ENCODE measurements at places on chromosomes 1 and 21. TPM values are rescaled to one million over a fixed set of nuclear protein-coding genes. Genes with fewer than 3 reads are reported as not detected.

DNA sequence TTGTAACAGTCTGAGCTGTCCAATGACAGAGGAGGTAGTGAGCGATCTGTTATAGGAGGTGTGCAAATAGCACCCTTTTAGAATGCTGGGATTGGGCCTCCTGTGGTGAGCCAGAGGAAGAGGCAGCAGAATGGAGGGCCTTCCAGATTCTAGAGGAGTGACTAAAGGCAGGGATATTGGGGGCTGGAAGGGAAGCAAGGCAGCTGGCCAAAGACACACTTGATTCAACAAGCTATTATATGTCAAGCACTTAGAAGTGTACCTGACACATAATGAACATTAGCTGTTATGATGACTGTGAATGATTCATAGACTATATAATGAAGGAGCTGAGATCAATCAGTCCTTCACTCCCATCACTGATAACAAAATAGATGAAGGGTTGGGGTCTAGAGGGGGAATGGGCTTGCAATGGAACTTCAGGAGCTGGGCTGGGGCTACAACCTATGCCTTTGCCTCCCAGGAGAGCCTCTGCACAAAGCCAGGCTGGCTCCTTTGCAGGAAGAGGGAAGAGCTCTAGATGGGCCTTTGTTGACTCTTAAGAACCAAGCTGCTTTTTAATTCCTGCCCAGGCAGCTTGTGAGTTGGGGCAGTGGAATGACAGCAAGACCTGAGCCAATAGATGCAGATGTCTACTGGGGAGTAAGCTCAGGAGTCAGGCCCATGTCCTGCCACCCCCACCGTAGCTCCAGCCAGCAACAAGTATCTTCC is 2.3 kb upstream of the MKNK1 start:
- DNase-seq, result no peak

Gene FAM72B
- total RNA-seq, result 1.1 TPM

DNA sequence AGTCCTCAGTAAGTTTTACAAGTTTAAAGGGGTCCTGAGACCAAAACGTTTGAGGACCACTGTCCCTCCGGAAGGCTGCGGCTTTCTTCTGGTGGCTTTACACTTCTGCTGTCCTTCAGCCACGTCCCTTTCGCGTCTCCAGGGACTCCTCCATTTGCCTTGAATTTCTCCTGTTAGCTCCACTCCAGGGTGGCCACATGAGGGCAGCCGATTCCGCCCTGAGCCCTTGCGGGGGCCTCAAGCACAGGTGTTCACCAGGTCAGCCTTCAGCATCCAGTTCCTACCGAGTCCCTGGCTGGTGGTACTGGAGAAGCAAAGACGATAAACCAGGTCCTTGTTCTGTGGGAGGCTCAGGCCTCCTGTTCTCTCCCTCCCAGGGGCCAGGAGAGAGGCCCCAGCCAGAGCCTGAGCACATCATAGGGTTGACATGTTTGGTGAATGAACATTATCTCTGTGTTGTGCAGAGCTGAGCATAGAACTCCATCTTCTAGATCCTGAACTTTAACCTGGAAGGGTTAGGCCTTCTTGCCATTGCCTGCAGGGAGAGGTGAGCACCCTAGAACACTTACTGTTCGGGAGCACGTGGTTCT is 27.4 kb upstream of the COQ8A start:
- peak; percentile 57 for DNase-seq

DNA sequence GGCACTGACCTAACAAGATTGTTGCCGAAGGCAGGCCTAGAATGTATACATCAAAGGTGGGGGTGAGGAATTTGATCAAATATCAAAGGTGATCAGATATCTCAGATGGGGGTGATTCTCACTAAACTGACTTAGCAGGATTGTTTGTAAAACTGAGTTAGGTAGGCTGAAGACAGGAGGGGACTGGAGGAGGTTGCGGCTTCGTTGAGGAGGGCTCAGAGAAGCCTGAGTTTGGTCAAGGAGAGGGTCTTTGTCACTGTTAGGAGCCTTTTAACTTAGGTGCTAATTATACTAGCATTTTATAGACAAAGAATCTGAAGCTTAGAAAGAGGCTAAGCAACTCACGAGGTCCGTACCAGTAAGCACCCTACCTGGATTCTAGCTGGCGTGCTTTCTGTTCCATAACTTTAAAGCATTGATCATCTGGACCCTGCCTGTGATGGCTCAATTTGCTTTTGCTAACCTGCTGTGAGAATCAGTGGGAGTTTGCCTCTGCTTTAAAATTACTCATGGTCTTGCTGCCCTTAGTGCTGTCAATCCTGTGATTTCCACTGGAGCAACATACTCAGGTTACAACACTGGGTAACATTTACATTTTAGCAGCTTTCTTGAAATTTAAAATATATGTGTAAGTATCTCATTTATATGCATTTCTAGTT is 49.8 kb downstream of the ITSN1 start:
- no peak for DNase-seq

- DNase-seq, result no peak
Measured at GRCh38 chr1:12566484-12567287, 51.3 kb downstream of the DHRS3 start.

DNA sequence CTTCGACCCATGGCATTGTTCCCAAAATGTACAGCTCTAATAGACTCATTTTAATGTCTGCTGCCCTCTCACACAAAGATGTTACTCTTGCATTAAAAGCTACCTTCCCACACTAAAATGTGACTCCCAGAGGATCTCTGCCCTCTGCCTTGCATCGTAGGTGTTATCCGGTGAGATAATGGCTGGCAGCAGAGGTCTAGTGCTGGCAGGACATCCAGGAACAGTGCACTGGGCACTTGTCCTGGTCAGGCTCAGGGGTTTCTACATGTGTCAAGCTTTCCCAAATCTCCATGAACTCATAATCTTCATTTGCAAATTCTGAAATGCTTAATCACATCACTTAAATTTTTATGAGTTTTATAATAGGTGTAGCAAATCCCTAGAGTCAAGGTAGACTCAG is 310.6 kb downstream of the LRRIQ3 start:
- no peak for DNase-seq

- no peak for DNase-seq
Measured at GRCh38 chr1:17023102-17023501, 11.4 kb upstream of the ATP13A2 start.

DNA sequence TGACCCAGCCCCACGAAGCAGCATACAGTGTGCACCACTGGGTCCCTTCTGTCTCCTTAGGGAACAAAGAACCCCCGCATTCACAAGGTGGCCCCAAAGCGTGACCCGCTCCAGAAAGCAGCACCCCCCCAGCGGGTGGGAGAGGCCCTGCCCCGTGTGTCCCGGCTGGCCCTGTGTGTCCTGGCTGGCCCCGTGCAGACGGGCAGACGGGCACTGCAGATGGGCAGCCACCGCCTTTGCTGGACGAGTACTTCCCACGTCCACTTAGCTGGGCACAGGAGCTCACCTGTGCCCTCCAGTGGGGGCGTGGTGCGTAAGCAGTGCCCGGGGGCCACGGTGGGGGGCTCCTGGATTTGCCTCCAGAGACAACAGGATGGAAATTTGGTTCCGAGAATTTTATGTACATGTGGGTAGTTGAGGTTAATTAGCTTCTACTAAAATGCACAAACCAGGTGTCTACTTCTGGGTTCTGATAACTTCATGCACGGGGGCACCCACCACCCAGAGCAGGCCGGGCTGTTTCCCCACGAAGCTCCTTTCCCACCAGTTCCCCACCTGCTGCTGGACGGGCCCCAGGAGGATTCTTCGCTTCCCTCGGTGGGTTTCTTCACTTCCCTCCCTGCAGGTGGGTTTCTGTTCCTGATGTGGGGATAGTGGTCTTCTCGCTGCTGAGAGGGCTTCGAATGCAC is 33.2 kb upstream of the SLC19A1 start:
- DNase-seq, result no peak

GRCh38 chr1:9651565-9652378 is at the start of gene PIK3CD:
PIK3CD (plus strand) TSS chr1:9651731; CDS start chr1:9710456, 58,725 bp downstream.
- DNase-seq, result peak; percentile 59

Gene FMN2
- total RNA-seq, result 2.0 TPM

DNA sequence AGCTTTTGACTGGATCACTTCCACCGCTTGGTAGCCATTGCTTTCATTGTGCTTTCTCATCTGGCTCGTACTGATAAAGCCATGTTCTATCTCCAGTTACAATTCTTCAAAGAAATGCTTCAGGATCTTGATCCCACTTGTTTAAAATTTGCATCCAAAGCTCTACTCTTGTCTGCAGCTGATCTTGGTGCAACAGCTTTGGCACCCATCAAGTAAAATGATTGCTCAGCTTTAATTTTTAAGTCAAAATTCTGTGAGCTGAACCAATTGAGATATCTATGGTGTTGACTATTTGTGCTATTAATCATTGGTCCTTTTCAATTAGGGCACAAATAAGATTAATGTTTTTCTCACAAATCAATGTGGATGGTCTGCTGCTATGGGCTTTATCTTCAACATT is 54.8 kb upstream of the DUSP10 start:
- no peak for DNase-seq

GRCh38 chr1:85617633-85618100 is 37.1 kb downstream of the CCN1 start:
- DNase-seq, result no peak

- no peak for DNase-seq
Measured at GRCh38 chr1:116628448-116628847, 39.1 kb downstream of the IGSF3 start.

- peak; percentile 90 for DNase-seq
Measured at GRCh38 chr1:40806731-40807695, 23.4 kb downstream of the KCNQ4 start.

GRCh38 chr21:35825370-35826353 is 234.7 kb downstream of the SETD4 start:
- no peak for DNase-seq

Gene FOXO6
- 1.4 TPM for total RNA-seq

Gene SPRR1A
- not detected for total RNA-seq

GRCh38 chr1:95145493-95145892 is 28.3 kb downstream of the TLCD4 start:
- DNase-seq, result no peak

Gene KDF1
- 9.3 TPM for total RNA-seq

DNA sequence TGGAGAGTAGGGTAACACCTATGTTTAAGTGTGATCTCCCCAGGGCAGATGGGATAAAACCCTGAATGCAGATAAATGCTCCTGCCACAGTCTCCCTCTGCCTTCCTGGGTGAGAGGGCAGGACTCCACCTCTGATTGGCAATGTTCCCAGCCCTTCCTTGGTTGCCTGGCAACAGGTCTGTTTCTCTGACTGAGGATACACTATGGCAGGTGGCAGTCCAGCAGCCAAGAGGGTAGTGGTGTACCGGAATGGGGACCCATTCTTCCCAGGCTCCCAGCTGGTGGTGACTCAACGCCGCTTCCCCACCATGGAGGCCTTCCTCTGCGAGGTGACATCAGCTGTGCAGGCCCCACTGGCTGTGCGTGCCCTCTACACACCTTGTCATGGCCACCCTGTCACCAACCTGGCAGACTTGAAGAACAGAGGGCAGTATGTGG is at the start of gene DCDC2B:
DCDC2B (plus strand) TSS at position 199 of the 438 bp plus-strand sequence; CDS start at position 204, 5 bp downstream.
- peak; percentile 64 for DNase-seq

DNA sequence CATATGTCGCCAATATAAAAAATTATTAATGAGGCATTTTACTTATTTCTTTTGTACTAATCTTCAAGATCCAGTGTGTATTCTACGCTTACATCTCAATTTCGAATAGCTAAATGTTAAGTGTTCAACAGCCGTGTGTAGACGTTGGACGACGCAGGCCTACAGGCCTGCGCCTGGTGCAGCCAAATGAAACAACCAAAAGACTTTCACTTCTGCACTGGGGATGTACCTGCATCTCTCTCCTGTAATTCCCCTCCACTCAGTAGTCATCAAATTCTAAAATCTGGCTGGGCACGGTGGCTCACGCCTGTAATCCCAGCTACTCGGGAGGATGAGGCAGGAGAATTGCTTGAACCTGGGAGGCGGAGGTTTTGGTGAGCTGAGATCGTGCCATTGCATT is 76.8 kb upstream of the HNRNPU start:
- no peak for DNase-seq

DNA sequence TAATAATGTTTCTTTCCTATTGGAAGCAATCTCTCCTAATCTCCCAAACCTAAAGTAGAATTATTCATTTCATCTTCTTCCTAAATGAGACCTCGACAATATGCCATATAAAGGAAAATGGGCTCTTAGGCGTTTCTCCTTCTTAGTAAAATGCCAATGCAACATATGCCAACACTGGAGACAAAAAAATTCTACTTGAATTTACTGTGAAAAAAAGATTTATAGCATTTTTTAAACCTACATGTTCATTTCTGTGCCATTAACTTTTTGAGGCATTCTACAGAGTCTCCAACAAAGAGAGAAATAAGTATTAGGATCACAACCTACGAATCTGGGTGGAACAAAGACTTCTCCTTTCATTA is 1.3 kb downstream of the WDR47 start:
- peak; percentile 50 for DNase-seq

GRCh38 chr1:6454856-6455751 is 10.9 kb downstream of the TNFRSF25 start:
- peak; percentile 38 for DNase-seq

DNA sequence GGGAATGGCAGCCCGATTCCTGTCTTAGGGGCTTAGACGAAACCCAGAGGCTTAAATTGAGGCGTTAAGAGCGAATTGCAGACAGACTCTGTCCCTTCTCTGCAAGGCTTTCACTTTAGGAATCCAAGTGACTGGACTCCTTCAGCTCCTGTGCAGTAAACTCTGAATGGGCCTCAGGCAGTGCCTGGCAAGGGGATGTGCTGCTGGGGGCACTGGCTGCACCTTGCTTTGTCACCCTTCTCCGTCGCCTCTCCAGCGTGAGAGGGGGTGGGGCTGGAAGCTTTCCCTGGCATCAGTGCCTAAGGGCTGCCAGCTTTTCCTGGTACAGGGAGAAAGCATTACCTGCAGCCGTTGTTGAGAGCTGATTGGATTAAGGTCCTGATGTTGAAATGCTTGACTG is 39.9 kb upstream of the NFASC start:
- DNase-seq, result no peak

GRCh38 chr1:6464514-6464836 is 1.5 kb downstream of the TNFRSF25 start:
- DNase-seq, result no peak

Gene SELL
- 15.1 TPM for total RNA-seq

DNA sequence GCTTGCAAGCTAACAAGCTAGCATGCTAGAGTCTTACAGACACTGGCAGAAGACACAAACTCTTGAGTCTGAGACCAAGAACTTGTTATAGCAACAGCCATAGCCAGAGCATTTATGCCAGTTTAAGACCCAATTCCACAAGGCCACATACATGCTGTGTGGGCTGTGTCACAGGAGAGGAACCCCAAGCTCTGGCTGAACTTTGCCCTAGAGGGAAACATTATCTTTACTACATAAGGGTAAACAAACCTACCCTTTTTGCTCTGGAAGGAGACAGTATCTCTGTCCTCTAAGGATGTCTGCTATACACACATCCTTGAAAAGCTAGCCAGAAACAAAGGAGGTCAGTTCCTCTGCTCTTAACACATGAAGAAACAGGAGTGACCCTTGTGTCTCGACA is 70.3 kb downstream of the HSF2BP start:
- no peak for DNase-seq

DNA sequence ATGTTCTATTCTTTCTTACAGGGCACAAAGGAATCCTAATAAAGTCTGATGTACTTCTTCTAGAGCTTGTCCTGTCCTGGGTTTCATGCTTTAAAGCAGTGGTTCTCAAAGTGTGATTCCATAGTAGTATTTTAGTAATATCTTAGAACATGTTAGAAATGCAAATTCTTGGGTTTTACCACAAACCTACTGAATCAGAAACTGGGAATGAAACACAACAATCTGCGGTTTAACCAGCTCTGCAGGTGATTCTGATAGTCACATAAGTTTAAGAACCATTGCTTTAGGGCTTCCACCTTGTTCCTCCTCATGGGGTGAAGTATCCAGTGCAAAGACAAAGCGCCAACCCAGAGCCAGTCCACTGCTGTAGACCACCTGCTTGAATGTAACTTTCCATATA is 41.1 kb downstream of the NGF start:
- DNase-seq, result no peak

Data from lung (tissue), 17 donors.